ENCODE measurements at places on chromosomes 13 and 19.

GRCh38 chr13:114041493-114041892, 67.6 kb upstream of the C13orf46 start:
- DNase-seq: no peak

- peak; percentile 72 for DNase-seq
These were observed 6.7 kb downstream of the GRIN2D start for GRCh38 chr19:48400018-48400742.

- DNase-seq: peak; percentile 43
These were observed at the start of gene ZNF426 for GRCh38 chr19:9538183-9539058. Gene ZNF426, minus strand, starts transcription at chr19:9538645. Its CDS starts 2,413 bp downstream, at chr19:9536232.

- peak; percentile 69 for DNase-seq
These were observed 725 bp downstream of the FAM124A start for GRCh38 chr13:51222686-51223559.

GRCh38 chr19:1911995-1912394, 6.8 kb downstream of the ADAT3 start:
- no peak for DNase-seq

- DNase-seq: no peak
These were observed 14.9 kb upstream of the IL4I1 start for GRCh38 chr19:49911381-49912145.

DNA sequence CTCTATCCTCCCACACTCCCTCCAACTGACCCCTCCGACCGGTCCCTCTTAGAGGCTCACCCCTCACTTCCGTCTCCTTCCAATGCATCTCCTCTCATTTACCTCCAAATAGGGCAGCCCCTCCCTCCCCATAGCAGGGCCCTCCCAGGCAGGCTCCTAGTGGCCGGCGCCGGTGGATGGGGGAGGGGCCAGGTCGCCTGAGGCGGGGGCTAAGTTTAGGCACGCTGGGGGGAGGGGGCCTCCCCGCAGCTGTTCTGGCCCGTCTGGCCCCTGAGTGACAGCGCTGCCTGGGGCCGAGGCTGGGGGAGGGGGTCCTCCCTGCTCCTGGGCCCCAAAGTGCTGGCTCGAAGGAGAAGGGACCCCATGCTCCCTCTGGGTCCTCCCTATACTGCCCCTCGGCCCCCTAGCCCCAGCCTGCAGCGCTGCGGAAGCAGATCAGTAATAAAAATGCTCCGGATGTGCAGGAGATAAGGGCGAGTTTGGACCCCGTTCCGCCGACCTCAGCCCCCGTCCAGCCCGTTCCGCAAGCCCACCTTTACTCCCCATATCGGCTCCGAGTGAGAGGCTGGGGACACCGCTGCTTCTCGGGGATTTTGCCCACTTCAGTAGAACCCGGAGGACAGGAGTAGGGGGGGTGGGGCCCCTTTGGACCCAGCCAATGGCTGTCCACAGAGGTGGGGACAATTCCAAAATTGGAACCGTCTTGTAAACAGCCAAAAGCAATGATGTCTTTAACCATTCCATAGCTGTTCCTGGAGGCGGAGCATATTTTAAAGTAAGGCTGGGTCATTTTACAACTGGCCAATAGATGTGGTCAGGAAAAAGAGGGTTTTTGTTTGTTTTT, 4.0 kb downstream of the RTN2 start:
- no peak for DNase-seq

GRCh38 chr13:38703255-38703654, 16.4 kb downstream of the FREM2 start:
- no peak for DNase-seq

- DNase-seq: peak; percentile 93
These were observed 106.8 kb upstream of the SPATA13 start for GRCh38 chr13:24053519-24054251.

GRCh38 chr19:45177817-45178261, at the start of gene TRAPPC6A:
Gene TRAPPC6A, minus strand, starts transcription at chr19:45178237. Its CDS starts 19 bp downstream, at chr19:45178218.
- DNase-seq: no peak

DNA sequence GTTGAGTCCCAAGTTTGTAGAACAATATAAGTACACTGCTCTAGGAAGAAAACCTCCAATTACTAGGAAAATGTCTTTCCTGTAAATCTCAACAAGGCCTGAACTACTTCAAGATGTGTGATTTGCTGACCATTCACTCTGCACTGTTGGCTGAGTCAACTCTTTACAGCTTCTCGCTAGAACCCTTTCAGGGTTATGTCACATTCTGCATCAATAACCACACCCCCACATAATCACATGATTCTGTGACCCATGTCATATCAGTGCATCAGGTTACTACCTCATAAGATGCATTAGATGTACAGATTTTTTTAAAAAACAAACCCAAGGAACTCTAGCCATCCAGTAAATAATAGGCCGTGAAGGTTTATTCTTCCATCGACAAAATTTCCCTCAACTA, 16.1 kb upstream of the DCLK1 start:
- no peak for DNase-seq

DNA sequence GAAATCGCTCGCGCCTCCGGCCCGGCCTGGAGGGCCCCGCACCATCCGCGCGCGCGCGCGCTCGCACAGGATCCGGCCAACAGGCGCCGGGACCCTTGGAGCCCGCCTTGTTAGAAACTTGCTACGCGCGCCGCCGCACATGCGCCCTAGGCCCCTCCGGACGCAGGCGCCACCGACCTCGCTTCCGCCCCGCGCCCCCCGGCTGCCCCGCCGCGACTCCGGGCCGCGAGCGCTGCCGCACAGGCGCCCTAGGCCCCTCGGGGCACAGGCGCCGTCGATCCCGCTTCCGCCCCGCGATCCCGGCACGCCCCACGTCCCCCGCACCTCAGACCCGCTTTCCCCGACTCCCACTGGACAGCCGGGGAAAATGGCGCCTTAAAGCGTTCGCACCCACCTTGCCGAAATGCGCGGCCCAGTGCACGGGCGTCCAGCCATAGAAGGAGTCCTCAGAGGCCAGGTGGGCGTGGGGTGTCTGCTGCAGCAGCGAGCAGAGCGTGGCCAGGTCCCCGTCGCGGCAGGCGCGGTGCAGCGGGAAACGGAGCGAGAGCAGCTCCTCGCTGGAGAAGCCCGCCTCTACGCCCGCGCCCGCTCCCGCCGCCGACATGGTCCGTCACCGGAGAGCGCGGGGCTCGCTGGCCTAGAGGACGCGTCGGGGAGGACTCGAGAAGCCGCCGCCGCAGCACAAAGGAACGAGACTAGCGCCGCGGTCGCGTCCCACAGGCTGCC, 375 bp downstream of the ANKRD10 start:
- DNase-seq: peak; percentile 79

- DNase-seq: peak; percentile 94
These were observed 10.6 kb upstream of the ZNF709 start for GRCh38 chr19:12495002-12495802.

DNA sequence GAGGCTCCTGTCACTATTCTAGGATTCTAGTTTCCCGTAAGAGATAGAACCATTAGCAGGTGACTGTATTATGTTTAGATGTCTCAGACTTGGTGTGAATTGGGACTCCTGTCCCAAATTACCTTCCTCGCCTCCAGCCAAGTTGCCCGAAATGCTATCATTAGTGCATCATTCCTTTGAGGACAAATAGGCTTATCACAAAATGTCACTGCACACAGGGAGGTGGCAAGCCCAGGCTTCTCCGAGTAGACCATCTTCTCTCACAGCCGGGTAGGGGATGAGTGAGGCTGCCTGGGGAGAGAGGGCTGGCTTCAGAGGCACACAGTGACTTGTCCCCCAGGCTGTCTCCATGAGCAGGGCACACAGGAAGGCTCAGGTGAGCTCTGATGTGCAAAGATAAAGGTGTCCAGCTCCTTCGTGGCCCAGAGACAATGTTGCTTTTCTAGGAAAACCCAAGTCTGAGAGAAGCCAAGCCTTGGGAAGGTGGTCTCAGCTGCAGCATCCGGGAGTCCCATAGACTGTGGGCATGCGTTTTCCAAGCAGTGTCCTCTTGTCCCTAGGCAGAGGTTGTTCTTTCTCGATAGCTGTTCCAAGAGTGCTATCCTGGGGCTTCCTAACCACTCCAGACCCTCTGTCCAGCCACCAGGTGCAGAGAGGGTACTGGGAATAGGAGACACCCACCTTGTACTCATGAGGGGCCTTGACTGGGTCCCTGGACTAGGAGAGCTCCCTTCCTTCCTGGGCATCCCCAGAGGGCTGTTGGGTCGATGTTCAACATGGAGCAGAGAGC, 163.1 kb upstream of the TSHZ3 start:
- DNase-seq: no peak

GRCh38 chr13:111115965-111116521, 933 bp downstream of the ARHGEF7 start:
- no peak for DNase-seq

DNA sequence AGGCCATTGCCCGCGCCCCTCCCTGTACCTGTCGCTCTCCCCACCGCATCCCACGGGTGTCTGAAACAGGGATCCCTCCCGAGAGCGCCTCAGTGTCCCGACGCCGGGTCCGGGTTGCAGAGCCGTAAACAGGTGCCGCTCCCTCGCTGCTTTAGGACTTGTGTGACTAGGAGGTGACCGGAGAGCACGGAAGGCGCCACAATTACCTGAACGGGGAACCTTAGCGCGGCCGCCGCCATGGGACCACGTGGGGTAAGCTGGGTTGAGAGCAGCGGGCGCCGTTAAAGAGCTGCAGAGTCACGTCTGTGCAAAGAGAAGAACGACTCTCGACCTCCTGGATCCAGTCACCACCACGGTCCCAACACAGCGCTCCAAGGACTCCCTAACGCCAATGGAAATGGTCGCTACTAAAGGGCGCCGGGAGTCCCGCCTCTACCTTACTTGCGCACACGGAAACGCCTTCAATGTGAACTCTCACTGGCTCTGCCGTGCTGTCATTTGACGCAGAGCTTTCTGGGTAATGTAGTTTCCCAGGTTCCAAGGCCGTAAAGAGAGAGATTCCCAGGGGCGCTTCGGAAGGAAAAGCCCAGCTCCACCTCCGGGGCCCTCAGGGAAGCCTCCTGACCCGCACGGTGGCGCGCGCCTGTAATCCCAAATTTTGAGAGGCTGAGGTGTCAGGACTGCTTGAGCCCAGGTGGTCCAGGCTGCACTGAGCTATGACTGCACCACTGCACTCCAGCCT, at the start of gene ZNF552:
Gene ZNF552 (minus strand): TSS at position 409 of the 742 bp plus-strand sequence. CDS start 170 bp downstream, at position 239.
- peak; percentile 91 for DNase-seq

GRCh38 chr13:46839399-46839798, 42.4 kb upstream of the ESD start:
- DNase-seq: no peak

DNA sequence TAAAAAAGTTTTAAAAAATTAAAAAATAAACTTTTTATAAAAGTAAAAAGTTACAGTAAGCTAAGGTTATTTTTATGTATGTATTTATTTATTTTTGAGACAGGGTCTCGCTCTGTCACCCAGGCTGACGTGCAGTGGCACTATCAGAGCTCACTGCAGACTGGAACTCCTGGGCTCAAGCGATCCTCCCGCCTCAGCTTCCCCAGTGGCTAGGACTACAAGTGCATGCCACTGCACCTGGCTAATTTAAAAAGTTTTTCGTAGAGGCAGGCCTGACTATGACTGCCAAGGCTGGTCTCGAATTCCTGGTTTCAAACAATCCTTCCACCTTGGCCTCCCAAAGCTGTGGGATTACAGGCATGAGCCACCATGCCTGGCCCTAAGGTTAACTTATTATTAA, 64.1 kb downstream of the CDADC1 start:
- no peak for DNase-seq

- DNase-seq: no peak
These were observed 486.5 kb downstream of the COG6 start for GRCh38 chr13:40141859-40142555.

GRCh38 chr19:33477781-33478180, 43.8 kb downstream of the PEPD start:
- no peak for DNase-seq
